ENCODE measurements at places on chromosomes 2 and 18.

DNA sequence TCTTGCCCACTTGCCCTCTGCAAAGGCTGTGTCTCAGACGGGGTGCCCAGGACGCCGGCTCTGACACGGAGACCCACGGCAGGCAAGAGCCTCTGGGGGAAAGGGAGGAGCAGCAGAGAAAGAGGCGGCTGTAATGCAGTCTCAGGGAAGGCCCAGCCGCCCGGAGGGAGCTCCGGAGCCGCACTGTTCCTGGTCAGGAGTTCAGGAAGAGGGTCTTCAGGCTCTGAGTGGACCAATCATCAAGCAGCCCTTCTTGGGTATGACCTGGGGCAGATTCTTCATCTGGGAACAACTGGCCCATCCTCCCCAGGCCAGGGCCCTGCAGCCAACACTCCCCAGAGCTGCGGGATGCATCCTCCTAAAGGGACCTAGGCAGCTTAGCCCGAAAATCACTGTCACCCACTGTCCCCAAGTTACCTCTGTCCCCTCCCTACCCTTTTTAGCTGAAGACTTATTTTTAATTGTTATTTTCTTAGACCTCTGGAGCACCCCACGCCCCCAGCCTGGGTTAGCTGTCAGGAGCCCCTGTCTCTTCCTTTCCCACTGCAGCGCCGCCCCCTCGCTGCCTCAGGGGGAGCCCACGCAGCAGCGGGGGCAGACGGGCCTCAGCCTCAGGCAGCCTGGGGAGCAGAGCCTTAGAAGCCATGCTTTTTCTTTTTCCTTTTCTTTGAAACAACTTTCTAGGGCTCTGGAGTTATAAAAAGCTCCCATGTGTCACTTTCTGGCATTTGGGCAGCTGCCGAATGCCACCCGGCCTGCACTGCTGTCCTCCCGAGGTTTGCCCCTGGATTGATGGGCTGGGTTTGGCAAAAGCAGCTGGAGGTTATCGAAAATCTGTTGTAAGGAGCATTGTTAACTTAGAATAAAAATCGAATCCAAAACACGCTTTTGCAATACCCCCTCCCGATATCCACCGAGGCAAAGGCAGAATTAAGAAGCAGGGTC lies 644 bp upstream of the NEU2 start:
- no peak for DNase-seq

- peak; percentile 98 for DNase-seq
These were observed 378.5 kb upstream of the ID2 start for GRCh38 chr2:8303322-8303832.

DNA sequence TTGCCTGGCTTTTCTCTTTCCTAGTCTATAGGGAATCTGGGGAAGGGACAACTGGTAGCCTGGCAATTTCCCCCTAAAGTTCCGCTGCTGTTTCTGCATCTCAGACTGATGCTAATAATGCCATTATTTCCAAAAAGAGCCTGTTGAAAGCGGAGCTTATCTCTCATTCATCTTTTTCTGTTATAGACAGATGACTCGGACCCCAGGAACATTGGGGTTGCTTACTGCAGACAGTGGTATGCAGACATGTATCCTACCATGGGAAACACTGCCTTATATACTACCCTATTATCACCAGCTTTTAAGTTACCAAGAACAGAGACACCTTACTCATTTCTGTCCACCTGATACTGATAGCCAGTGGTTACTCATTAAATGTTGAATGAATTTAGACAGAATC lies 15.3 kb downstream of the ETAA1 start:
- DNase-seq = no peak

DNA sequence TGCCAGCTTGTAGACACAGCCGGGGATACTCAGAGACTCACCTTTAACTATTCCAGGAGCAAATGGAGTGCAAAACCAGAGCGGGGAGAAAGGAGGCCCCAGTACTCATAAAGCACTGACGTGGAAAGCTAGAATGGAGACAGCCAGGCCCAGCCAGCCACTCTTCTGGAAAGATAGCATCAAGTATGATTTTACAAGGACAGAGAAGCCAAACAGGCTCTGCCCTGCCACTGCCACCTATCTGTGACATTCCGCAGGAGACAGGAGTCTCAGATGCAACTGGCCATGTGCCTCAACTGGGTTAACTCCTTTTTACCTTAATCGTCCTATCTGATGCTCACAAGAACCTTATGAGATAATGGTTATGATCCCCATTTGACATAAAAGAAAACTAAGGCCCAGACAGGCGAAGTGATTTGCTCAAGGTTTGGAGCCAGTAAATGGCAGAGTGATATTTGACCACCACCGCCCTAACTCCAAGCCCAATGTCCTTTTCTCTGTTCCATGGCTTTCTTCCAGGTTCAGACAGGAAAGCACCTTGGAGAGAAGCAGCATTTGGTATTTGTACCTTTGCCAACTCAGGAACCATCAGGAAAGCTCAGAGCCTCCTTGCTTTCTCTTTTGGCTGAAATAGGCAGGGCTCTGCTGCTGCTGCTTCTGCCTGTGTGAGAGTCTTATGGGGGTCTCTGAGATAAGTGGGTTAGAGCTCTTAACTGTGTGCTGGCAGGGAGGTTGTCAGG lies 15.6 kb downstream of the KIF3C start:
- no peak for DNase-seq

DNA sequence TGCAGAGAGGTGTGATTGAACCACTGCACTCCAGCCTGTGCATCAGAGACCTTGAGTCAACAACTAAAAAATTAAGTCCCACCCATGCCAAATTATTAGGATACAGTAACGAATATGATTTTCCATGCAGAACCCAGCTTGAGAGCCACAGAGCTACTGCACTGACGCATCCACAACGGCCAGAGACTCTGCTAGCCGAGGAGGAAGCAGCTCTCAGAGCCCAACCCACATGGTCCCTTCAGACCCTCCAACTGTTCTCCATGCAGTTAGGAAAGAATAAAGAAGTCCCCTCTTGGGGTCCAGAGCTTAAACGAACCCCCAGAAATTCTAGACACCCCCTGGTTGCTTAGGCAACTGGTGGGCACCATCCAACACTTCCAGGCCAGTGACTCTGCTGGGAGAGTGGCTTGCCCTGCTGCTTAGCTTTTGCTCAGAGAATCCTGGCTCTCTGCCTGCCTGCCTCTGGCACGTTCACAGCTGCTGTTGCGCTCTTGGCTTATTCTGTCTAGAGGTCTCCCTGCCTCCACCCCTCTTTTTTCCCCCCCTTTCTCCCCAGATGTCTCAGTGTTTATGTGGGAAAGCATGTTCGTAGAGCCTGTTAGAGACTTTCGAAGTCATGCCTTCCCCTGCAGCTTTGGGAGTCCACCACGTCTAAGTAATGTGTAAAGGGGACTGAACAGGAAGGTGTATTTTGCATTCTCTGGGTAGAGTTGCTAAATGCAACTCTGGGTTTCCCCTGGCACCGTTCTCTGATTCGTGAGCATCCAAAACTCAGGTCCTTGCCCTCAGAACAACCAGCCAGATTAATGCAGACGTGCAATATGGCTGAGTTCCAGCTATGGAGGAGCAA lies 26.0 kb upstream of the SP3 start:
- DNase-seq = peak; percentile 85

GRCh38 chr2:85736456-85737355 lies 17.1 kb upstream of the ATOH8 start:
- no peak for DNase-seq

GRCh38 chr18:75023473-75023872 lies 185.5 kb downstream of the PTGR3 start:
- peak; percentile 15 for DNase-seq

GRCh38 chr2:11562476-11562875 lies 28.6 kb downstream of the GREB1 start:
- no peak for DNase-seq

DNA sequence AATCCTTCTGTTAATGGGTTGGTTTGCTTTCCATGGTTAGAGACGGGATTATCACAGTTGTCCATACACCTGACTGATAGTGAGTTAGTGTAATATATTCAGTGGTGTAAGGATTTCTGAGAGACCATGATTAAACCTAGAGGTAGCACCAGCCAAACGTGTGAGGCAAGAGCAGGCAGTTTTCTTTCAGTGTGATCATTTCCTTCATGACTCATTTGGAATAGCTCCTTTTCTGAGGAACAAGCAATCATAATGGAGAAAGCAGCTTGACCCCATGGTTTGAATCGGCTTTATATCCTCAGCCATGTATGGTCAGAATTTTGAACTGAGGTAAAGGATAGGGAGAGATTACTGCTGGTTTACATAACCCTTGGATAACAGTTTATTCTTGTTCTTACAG lies 2.9 kb downstream of the MXD1 start:
- no peak for DNase-seq

- DNase-seq = no peak
These were observed 87.6 kb upstream of the TEX51 start for GRCh38 chr2:126811101-126811500.

DNA sequence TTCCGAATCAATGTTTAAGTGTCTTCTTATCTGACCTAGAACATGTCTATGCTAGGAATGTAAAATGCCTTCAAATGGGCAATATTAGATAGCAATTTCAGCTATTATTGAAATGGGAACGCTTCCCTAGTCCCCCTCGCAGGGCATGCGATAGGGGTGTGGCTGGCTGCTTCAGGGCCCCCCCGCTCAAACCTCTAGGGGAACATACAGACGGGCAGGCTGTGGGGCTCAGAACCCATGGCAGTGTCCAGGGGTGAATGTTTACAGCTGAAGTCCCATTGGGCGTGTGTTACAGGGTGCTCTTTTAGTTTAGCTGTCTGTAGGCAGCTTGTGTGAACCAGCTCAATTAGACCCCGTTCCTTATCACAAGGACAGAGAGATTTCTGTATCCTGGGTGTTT lies 315.9 kb downstream of the DSEL start:
- DNase-seq = no peak

GRCh38 chr18:9474108-9474982 lies 968 bp upstream of the RALBP1 start:
- DNase-seq = no peak

- DNase-seq = no peak
These were observed 99.5 kb upstream of the MAP3K20 start for GRCh38 chr2:172976116-172976515.

GRCh38 chr18:44725300-44726058 lies 44.8 kb downstream of the SETBP1 start:
- peak; percentile 77 for DNase-seq

DNA sequence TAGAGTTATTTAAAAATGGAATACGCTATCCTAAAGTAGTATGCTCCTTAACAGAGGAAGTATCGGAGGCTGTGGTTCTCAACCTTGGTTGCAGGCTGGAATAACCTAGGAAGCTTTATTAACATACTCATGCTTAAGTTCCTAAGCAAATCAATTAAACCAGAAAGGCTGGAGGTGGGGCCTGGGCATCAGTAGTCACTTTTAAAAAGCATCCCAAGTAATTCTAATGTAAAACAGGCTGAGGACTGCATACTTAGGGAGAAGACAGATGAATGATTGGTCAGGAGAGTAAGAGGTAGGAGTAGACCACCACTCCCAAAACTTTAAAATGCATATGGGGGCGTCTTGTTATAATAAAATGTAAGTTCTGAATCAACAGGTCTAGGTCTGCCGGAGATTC lies 15.3 kb downstream of the ACAA2 start:
- no peak for DNase-seq

DNA sequence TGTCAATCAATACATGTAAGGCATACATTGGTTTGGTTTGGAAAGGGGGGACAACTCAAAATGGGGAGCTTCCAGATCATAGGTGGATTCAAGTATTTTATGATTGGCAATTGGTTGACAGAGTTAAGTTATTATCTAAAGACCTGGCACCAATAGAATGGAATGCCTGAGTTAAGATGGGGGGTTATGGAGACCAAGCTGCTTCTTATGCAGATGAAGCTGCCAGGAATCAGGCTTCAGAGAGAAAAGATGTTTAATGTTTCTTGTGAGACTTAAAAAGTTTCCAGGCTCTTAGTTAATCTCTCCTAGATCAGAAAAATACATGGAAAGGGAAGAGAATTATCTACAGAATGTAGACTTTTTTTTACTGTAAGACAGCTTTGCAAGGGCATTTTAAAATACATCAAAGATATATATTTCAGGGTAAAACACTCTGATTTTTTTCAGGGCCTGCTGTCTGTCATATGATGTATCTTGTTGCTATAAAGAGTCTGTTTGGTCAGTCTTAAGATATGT lies 1343.2 kb upstream of the LRRTM1 start:
- DNase-seq = no peak

DNA sequence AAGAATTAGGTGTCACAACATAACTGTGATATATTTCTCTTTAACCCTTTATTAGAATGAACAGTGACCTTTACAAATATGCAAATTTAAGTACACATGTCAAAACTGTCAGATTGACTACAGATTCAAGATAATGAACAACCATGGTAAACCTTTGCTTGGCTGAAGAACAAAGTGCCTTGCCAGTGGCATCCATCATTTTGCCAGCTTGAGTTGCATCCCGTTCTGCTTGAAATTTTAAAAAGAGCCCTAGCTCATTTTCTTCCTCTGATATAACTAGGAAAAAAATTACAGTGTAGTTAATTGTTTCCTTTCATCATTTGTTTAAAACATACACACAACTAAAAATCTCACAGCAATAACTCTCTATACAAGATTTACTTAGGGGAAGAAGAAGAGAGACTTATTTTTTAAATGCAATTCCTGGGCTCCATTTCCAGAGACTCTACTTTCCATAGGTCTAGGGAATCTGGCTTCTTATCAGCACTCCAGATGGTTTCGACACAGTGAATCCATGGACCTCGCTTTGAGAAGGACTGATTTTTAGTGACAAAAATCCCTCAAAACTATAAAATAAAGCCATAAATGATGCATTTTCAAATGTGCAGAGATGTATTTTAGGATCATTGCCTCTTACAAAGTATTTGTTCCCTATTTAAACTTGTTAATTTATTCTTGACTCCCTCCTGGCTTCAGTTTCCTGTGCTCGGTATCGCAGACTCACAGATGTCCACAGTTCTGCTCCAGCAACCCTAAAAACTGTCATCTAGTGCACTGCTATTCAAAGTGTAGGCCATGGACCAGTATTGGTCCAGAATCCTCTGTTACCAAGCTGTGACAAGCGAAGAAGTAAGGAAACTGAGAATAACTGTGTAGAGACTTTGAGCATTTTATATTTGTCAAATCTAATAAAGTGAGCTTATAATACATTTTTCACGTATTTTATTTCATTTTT lies 50.1 kb downstream of the ICA1L start:
- DNase-seq = no peak

GRCh38 chr2:111534910-111535352 lies 349.1 kb downstream of the ANAPC1 start:
- DNase-seq = no peak

GRCh38 chr2:122079844-122080243 lies 324.4 kb downstream of the TSN start:
- DNase-seq = no peak

DNA sequence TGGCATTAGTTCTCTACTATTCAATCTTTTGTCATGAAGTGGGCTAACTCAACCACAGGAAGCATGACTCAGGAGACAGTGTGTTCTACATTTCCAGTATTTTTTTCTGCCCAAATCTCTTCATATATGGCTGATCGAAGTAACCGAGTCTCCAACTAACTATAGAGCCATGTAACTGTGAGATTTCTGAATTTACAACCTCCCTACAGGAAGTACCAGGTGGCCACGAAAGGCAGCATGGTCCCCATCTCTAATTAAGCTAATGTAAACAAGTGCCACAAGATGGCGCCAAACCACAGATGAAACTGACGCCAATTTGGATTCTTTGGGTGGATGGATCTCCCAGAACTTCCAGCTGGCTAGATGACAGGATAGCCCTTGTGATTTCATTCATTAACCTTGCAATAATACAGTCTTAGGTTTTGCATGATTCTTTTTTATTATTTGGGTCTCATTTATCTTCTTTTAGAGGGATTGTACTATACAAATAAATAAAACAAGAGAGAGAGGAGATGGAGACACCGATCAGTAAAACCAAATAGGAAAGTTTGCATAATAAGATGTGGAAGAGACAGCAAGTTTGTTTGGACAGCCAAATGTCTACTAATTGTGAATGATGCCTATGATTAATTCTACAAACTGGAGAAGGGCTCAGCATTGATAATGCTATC lies 18.3 kb upstream of the ARHGAP15 start:
- DNase-seq = peak; percentile 83

- DNase-seq = no peak
These were observed 4.4 kb downstream of the ZNF804A start for GRCh38 chr2:184602734-184603133.
